OCI-M1 (cell line): ENCODE measurements at places on chromosomes 4 and X.

GRCh38 chr4:90130076-90130475, 2.9 kb downstream of the CCSER1 start:
- no peak for DNase-seq

DNA sequence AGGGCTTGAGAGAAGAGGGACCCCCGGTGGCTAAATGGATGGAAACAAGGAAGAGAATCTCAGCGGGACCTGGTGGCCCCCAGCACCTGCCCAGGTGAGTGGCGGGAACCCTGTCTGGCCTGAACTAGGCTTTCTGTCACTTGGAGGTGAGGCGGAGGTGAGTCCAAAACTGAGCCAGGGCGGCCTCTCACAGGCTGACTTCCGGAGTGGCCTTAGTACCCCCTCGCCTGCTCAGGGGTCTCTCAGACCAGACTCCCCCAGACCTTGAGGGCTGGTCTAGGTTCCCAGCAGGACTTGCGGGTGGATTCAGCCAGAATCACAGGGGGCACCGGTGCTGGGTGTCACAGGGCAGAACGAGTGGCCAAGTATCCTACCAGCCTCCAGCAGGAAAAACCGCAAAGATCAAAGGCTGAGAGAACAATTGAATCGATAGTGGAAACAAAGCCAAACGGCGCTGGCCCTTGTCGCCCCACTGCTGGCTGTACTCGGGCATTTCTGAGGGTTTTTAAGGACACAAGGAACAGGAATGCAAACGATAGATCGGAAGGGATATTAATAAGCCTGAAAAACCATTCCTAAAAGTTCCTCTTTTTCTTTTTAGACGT, 67.8 kb downstream of the WFS1 start:
- no peak for DNase-seq

- no peak for DNase-seq
These were observed 139.4 kb downstream of the PJA1 start for GRCh38 chrX:69025802-69026301.

DNA sequence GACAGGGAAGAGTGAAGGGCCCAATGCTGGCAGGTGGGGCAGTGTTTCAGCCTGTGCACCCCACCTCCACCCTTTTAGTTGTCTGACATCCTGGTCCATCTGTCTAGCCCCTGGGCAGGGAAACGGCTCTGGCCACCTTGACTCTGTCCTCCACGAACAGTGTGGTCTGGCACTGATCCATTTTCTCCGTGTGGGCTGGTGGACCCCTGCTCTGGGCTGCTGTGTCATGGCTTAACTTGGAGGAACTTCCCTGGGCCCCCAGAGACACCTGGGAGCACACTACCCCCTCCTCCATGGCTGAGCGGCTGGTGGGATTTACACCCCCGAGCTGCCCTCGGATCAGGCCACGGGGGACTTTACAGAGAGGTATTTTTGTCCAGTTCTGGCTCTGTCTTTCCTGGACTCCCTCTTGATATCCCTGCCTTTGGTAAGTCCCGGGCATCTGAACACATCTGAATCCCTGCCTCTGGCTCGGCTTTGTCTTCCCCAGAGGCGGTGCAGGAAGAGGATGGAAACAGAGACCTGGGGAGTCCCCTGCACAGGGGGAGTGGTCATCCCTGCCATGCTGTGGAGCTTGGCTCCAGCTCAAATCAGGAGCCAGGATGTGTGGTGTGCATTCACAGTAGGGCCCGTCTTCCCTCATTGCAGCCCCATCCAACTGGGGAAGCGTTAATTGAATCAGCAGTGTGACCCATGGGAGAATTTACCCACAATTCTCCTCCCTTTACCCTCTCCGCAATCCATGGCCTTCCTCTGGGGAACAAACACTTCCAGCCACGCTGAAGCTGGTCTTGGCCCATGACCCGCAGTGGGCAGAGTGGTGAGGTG, 6.3 kb upstream of the NKX1-1 start:
- DNase-seq, result no peak

- DNase-seq, result peak; percentile 45
These were observed 49.5 kb downstream of the PHEX start for GRCh38 chrX:22081475-22082092.

- DNase-seq, result no peak
These were observed 211.0 kb downstream of the DCLK2 start for GRCh38 chr4:150289198-150289597.

GRCh38 chr4:100989401-100989800, 357.9 kb downstream of the PPP3CA start:
- DNase-seq, result no peak

GRCh38 chr4:189547559-189547958, 393.1 kb upstream of the FRG1 start:
- DNase-seq, result no peak

DNA sequence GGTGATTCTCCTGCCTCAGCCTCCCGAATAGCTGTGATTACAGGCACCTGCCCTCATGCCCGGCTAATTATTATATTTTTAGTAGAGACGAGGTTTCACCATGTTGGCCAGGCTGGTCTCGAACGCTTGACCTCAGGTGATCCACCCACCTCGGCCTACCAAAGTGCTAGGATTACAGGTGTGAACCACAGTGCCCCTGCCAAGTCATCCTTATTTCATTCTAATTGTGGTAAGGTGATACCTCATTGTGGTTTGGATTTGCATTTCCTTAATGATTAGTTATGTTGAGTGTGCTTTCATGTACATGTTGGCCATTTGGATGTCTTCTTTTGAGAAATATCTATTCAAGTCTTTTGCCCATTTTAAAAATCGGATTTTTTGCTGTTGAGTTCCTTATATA, 93.0 kb downstream of the USP9X start:
- no peak for DNase-seq

GRCh38 chrX:44035571-44035970, 62.4 kb upstream of the NDP start:
- no peak for DNase-seq
